ENCODE measurements at places on chromosomes 6 and 20.

DNA sequence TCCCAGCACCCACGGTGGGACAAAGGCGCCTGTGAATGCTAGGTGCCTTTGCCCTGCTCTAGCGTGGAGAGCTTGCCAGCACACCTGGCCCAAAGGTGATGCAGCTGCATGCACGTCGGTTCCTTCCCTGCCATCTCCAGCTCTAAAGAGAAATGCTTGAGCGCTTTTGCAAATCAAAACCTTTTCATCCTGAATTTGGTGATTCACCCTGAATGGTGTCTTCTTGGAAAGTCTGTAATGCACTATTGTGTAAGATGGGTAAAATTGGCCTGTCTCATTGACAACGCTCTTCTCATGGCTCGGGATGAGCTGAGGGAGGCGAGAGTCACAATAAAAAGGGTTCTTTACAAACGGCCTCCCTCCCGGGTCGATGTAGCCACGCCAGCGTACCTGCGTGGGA lies 103.1 kb upstream of the ID4 start:
- DNase-seq: no peak

DNA sequence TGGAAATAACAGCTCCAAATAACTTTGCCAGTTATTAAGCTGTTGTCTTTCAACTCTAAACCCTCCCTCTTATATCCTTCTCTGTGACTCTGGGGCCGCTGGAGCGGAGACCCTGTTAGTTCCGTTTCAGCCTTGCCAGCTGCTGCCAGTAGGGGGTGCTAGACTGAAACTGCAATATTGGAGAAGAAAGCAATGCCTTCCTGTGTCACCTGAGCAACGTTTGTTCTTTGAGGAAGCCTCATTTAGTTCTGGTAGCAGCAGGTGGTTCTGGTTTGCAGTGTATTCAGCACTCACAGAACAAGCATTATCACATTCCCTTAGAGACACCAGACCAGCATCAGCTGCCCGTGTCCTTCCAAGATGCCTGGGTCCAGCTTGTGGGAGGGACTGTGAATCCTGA lies 22.9 kb upstream of the JAG1 start:
- DNase-seq: no peak

GRCh38 chr20:64236137-64237088 lies 19.1 kb upstream of the PCMTD2 start:
- DNase-seq: no peak

DNA sequence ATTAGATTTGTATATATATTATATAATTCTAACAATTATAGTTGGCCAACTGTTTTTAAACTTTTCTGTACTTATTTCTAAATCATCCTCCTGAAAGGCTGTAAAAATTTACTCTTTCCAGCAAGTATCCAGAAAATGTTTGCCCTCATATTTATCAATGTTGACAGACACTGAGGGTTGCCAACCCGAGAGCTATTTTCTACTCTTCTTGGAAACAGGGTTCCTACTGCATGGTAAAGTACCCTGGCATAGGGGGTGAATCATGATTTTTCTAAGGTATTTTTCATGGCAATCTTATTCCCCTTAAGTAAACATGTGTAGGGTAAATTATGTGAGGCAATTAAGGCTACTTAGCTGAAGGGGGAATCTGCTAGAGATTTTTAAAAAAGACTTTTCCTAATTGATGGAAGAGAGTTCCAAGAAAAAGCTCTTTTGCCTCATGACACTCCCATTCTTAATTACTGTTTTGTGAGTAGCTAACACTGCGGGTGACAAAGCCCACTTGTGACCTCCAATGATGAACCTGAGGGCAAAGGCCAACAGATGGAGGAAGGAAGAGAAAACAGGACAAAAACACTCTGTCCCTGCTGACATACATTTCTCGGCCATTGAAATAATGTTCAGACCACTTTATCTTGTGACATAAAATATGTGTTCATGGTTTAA lies 37.9 kb downstream of the GPX5 start:
- DNase-seq: no peak

GRCh38 chr6:143232849-143233248 lies 172.2 kb downstream of the AIG1 start:
- DNase-seq: peak; percentile 53

DNA sequence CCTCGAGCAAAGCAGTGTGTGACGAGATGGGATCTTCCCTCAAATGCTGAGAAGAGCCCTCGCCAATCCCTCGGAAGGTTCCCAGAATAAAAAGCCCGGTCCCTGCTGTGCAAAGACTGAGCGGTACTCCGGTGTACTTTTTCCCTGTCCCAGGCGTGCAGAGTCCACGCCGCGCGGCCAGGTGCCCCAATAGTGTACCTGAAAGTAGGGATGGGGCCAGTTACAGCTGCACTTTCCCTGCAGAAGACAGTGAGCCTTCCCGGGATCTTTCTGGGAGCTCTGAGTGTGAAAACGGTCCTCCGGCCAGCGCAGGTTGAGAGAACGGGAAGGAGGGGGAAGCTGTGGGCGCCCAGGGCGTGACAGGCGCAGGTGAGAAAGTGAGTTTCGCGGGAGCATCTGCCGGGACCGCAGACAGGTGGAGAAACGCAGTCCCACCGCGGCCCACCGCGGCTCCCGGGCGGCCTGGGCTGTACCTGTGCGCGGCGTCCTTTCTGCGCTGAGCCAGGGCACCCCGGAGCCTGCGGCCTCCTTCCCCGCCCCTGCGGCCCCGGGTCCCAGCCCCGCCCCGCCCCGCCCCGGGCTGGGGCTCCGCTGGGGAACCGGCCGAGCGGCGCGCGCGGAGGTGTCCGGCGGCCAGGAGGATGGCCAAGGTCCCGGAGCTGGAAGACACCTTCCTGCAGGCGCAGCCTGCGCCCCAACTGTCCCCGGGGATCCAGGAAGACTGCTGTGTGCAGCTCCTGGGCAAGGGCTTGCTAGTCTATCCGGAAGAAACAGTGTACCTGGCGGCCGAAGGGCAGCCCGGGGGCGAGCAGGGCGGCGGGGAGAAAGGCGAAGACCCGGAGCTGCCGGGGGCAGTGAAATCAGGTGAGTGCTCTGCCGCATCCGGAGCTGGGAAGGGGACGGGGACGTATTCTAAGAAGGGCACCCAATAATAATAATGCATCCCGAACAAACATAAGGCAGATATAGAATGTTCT lies at the start of gene RFX6:
Gene RFX6, plus strand, starts transcription at position 608 of the 977 bp plus-strand sequence. Its CDS starts 34 bp downstream, at position 642.
- peak; percentile 59 for DNase-seq

- no peak for DNase-seq
These were observed 11.8 kb upstream of the HIVEP2 start for GRCh38 chr6:142956726-142957125.

DNA sequence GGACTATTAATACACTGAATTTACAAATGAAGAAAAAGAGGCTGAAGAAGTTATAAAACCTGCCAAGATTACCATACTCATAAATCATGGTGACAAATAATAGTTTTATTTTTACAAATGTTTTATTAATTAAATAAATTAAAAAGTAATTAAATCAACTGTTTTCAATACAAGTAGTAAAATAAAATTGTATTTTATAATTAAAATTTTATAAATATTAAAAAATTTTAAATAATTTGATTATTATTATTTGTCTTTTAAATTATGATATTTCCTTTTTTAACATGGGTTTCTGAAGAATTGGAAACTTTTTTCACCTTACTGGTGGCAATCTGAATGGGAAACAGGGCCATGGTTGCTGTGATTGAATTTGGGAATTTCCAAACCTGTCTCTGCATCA lies 177.3 kb upstream of the TSHZ2 start:
- no peak for DNase-seq

GRCh38 chr6:41779788-41780550 lies at the start of gene FRS3:
TSS of gene FRS3 (minus strand) at chr6:41779900. CDS start at chr6:41776987, 2,913 bp downstream.
- DNase-seq: peak; percentile 100

- DNase-seq: peak; percentile 78
These were observed 150.1 kb downstream of the DHX35 start for GRCh38 chr20:39112178-39112743.

GRCh38 chr6:67112120-67112519 lies 1405.1 kb upstream of the EYS start:
- no peak for DNase-seq

DNA sequence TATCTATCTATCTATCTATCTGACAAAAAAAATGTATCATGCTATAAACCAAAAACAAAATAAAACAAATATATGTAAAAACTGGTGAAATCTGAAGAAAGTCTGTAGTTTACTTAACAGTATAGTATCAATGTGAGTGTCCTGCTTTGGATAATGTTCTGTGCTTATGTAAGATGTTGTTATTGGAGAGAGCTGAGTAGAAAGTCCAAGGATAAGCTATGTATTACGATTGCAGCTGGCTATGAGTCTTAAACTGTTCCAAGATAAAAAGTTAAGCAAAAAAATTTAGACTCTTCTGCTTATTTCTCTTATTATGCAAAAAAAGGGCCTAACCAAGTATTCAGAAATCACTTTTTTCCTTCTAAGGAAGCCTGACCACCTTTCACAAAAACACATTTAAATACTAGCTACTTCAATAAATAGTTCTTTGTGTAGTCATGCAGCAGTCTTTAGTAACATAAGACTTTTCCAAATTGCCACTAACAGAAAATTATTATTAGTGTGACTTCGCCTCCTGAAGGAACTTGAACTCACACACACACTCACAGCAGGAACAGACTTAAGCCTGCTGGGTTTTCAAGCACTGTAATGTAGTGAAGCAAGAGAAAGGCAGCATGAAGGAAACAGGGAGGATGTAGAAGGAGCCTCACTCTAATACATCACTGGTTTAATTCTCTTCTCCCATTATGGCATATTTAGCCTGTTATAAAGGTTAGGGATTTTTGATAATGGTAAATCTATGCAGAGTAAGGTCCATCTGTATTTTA lies 265.8 kb upstream of the GJE1 start:
- DNase-seq: no peak

DNA sequence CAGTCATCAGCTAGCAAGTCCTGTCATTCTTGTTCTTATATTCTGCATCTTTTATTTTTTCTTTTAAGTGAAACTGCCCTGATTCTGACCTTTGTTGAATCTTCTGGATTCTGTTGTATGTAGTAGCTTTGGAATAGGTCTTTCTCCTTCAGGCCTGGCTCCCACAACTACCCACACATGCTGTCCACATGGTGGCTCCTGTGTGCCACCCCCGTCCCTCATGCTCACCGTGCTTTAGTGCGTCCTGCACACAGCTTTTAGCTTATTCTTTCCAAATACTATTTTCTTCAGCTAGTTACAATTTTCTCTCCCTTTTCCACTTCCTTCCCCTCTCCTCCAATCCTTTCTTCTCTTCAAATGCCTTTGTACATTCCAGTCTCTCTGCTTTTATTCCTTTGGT lies 61.8 kb downstream of the CTNNBL1 start:
- DNase-seq: no peak

DNA sequence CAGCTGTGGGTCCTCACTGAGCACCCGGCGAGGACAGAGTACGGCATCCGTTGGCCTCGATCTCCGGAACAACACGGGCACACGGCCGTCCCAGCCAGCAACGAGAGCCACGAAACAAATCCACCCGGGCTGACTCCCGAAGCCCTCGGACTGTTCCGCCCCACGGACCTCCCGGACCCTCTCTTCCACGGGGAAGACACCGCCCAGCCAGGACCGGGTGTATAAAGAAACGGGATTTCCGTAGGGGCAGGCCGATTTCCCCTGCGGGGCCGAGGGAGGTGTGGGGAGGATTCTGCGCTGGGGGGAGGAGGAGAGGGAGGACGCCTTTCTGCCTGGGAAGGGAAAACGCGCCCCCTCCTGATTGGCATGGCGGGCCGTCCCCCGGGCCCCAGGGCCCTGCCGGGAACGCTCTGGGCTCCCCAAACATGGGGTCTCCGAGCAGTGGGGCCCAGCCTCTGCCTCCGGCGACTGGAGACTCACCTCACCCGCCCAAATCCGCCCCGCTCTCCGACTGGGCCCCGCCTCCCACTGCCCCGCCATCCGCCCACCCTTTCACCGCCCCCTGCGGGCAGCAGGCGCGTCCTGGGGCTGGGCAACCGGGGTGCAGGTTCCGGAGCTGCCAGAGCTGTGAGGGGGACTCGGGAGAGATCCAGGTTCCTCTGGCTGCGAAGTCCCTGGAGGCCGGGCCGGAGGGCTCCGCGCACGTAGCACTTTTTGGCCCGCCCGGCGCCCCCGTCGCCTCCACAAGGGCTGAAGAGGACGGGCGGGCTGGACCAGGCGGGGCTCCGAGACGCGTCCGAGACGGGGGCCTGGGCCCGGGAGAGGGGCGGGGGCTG lies 679 bp upstream of the PPDPF start:
- peak; percentile 88 for DNase-seq

GRCh38 chr6:8579372-8579771 lies 144.0 kb upstream of the SLC35B3 start:
- no peak for DNase-seq

DNA sequence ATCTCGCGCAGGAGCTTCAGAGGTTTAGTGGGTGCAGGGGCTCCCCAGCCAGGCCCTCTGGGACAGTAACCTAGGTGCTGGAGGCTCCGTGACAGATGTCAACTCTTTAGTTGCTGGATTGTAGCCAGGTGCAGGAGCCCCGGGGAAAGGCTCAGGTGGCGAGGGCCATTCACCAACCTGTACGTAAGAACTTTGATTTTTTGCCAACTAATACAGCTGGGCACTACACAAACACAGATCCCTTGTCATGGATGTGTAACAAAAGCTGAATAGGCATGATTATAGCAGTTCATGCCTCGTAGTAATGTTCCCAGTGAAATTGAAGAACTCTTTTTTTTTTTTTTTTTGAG lies 82.6 kb downstream of the CDC5L start:
- DNase-seq: no peak

- no peak for DNase-seq
These were observed at the start of gene SLC32A1 for GRCh38 chr20:38723848-38724625. TSS of gene SLC32A1 (plus strand) at chr20:38724486. CDS start at chr20:38724725, 239 bp downstream.

- DNase-seq: no peak
These were observed 163.4 kb upstream of the BMP5 start for GRCh38 chr6:56038764-56039163.

- no peak for DNase-seq
These were observed 70.8 kb downstream of the CCDC170 start for GRCh38 chr6:151564654-151565053.

DNA sequence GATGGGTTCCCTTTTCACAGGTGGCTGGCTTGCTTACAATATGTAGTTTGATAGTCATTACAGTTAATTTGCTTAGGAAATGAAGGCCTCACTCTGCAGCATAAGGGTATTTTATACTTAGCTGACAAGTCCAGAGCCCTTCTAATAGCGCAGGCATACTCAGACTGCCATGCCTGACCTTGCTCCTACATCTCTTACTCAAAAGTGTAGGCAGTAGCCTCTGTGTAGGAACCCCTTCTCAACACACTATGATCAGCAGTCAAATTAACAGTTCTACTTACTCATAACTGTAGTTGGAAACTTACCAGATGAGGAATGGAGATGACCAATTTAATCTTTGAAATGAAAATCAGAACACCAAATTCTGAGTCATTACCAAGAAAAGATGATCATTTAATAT lies 373.5 kb downstream of the TBC1D32 start:
- DNase-seq: no peak

- DNase-seq: peak; percentile 60
These were observed 85.2 kb upstream of the PHACTR3 start for GRCh38 chr20:59518881-59519706.

GRCh38 chr6:118218156-118218555 lies 311.1 kb downstream of the SLC35F1 start:
- no peak for DNase-seq

- DNase-seq: peak; percentile 42
These were observed 10.7 kb upstream of the ULBP3 start for GRCh38 chr6:150079604-150080003.

GRCh38 chr6:42914546-42914945 lies 1.3 kb upstream of the PTCRA start:
- no peak for DNase-seq

GRCh38 chr6:156013155-156013554 lies 557.5 kb upstream of the NOX3 start:
- DNase-seq: no peak

- no peak for DNase-seq
These were observed 11.4 kb downstream of the PPIL6 start for GRCh38 chr6:109428889-109429477.

- DNase-seq: no peak
These were observed at the start of gene NKAPL for GRCh38 chr6:28258877-28259777. TSS of gene NKAPL (plus strand) at chr6:28259297. CDS start at chr6:28259372, 75 bp downstream.

GRCh38 chr6:7108196-7108963 lies 619 bp downstream of the RREB1 start:
- peak; percentile 74 for DNase-seq

All from ecto neural progenitor cell (in vitro differentiated cells).